ENCODE measurements at places on chromosomes 2 and 18. TPM values are rescaled to one million over a fixed set of nuclear protein-coding genes. Genes with fewer than 3 reads are reported as not detected.

DNA sequence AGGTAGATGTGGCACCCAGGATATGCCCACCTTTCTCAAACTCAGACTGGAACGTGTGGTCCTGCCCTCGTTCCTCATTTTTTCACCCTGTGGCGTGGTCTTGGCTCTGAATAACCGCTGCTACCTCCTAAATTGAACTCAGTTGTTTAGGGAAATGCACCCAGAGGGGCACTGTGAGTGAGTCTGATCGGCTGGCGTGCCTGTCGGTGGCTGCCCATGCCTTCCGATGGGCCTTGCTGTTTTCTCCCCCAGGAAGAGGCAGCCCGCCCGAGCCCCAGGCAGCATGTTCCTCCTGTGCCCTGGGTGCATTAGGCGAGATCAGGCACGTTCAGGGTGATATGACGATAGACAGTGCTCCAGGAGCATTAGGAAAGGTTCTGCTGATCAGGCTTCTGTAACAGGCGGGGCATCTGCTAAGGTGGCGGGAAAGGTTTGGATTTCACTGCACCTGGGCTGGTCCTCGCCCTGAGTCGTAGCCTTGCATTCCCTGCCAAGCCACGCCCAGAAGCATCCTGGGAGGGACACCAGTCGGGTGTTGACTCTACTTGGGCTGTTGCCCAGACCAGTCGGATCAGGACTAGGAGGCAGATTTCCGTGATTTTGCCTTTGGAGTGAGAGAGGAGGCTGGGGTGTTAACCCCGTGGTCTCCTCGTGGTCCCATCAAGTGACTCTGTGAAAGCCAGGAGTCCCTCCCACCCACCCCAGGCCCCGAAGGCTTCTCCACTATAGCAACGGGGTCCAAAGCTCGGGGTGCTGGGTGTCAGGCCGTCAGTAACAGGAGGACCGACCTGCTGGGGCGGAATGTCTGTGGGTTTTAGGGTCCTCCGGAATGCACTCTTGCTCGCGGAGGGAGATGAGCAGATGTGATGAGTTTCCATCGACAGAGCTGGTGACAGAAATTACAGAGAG, 75.1 kb downstream of the SH3BP4 start:
- no peak for DNase-seq

SPC25 gene
- 23.7 TPM for total RNA-seq

GRCh38 chr18:21141668-21142422, 30.2 kb upstream of the ROCK1 start:
- DNase-seq = no peak

GRCh38 chr2:196248467-196249094, 77.2 kb upstream of the STK17B start:
- no peak for DNase-seq

DNA sequence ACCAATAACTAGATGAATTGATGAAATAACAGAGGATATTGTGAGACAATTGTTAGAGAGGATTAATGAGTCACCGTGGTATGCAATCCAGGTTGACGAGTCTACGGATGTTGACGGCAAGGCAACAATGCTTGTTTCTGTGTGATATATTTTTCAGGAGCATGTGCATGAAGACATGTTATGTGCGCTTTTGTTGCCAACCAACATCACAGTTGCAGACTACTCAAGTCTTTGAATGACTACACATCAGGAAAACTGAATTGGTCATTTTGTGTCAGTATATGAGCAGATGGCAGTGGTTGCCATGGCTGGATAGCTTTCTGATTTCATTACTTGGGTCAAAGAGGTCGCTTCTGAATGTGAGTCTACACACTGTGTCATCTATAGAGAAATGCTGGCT, 96.8 kb upstream of the CRACDL start:
- peak; percentile 4 for DNase-seq

- DNase-seq = peak; percentile 54
Observed at GRCh38 chr2:201116959-201117734, 1.2 kb downstream of the CFLAR start.

GRCh38 chr2:229380101-229380625, 109.1 kb upstream of the PID1 start:
- no peak for DNase-seq

GRCh38 chr18:34544930-34545329, 165.2 kb upstream of the DTNA start:
- no peak for DNase-seq

DNA sequence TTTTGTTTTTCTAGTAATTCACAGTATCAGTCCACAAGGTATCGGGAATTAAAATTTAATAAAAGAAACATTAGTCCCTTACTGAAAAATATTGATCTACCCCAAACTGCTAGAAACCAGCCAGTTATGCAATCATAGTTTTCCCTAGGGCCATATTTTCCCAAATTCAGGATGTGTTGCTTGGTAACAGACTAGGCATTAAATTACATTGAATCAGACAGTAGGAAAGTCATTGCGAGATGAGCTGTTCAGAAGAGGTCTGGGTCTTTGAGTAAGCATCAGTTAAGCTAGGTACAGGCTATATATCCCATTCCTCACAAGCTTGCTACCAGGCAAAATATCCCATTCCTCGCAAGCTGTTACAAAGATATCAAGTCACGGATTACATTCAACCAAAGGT, 123.0 kb upstream of the CCDC150 start:
- DNase-seq = no peak

SCYGR6 gene
- not detected for total RNA-seq

DNA sequence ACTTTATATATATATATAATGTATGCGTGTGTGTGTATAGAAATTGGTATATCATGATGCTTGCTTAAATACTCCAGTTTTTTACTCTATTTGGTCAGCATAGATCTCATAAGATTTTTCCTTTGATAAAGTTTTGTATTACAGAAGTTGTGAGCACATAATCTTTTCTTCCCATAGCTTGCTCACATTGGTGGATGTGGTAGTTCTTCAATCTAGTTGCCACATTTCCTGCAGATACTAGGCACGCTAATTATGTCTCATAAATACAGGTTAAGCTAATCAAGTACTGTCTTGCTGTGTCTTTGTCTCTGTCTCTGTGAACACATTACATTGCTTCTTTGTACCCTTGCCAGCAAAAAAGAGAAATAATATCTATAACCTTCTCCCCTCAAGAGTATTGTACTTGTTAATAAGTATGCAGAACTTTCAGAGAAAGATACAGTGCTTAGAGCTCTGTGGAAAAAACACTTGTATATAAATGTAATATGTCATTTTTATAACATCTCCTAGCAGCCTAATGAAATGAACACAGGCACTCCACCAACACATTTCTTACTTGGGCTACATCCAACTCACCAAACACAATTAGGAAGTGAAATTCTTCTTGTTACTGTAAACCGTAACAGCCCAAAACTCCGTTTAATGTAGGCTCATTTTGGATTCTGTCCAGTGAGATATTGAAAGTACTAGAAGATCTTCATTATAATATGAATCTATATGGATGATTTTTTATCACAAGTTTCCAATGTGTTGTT, 306.7 kb upstream of the SLC8A1 start:
- DNase-seq = no peak

All from activated T-cell treated with anti-CD3 and anti-CD28 coated beads, Interleukin-2, amount 50 U/mL, for 72 hours (primary cell).